ENCODE measurements at places on chromosomes 7 and 10. TPM values are rescaled to one million over a fixed set of nuclear protein-coding genes. Genes with fewer than 3 reads are reported as not detected.

RNLS gene
- 3.8 TPM for total RNA-seq

GRM8 gene
- total RNA-seq, result 2.7 TPM

GRCh38 chr10:79222186-79222585, 125.1 kb upstream of the PPIF start:
- DNase-seq, result no peak

DNA sequence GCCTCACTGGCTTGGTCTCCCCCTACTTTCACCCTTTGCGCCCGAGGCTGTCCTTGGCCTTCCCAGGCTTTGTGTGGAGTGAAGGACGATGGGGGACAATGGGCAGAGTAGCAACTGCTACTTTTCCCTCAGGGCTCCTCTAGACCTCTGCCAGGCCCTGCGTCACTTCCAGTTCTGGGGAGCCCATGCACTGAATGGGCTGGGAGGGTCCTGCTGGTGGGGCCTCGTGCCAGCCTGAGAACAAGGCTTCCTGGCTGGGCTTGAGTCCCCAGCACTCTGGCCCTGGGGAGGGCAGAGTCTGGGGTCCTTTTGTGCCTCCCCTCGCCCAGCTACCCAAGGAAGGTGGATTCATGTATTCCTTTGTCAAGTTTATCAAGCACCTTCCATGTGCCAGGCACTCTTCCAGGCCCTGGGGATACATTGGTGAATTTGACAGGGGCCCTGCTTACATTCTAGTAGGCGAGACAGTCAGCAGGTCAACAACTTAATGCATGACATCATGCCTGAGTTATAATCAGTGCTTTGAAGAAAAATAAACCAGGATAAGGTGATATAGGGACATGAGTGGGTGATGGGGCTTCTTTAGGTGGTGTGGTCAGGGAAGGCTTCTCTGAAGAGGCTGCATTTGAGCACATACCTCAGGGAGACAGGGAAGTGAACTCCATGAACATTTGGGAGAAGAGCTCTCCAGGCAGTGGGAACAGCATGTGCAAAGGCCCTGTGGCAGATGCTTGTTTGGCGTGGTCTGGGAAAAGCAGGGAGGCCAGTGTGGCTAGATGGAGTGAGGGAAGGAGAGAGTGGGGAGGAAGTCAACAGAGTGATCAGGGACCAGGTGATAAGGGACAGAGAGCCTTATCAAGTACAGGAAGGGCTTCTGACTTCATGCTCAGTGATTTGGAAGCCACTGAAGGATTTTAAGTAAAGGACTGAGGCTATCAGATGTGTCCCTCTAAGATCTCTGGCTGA, 14.1 kb downstream of the ZMIZ1 start:
- no peak for DNase-seq

DNA sequence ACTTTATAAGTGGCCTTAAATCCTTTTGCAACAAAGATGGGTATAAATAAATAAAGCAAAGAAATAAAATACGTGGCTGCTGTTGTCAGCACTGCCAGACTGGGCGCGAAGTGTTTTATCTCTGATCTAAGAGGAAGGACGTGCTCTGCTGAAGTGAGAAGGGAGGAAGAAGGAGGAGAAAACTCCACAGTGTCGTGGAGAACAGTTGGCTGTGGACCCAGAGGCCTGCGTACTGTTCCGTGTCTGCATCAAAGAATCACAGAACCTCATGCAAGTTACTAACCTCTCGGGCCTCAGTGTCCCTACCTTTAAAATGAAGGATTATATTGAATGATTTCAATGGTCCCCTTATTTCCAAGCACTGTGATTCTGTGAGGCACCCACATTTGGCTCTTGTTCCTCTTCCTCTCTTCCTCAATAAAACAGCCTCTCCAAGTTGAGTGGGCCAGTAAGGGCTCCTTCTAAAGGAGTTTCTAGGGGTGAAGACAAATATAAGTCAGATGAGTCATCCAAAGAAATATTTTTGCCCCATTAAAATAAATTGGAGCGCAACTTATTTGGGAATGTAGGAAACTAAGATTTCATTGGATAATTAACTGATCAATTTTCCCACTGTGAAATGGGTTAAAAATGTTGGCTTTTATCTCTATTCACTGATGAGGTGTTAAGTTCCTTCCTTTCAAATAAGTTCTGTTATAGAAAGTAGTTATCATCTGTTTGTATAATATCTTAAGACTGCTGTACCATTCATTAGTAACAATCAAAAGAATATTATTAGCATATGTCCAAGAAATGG, 126.9 kb upstream of the EFCAB10 start:
- no peak for DNase-seq

GRCh38 chr10:32050177-32050576, 6.0 kb downstream of the KIF5B start:
- no peak for DNase-seq

DNA sequence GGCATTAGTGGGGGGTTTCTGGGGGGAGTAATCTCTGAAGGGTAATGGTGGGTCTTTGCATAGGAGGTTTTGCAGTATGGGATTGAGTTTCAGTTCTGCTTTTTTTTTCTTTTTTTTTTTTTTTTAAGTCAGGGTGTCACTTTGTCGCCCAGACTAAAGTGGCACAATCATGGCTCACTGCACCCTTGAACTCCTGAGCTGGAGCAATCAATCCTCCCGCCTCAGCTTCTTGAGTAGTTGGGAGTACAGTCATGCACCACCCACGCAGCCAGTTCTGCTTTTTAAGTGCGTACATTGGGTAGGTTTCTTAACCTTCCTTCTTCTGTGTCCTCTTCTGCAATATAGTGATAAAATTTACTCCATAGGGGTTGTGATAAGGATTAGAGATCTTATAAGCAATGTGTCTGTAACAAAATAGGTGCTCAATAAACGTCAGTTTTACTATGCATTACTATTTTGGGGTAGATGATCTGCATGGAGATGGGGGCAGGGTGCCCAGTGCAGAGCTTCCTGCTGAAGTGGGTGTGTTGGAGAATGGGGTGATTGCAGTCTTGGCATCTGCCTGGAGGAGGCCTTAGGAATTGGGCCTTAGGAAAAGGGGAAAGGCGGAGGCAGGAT, 9.6 kb downstream of the KAZALD1 start:
- DNase-seq, result no peak

DNA sequence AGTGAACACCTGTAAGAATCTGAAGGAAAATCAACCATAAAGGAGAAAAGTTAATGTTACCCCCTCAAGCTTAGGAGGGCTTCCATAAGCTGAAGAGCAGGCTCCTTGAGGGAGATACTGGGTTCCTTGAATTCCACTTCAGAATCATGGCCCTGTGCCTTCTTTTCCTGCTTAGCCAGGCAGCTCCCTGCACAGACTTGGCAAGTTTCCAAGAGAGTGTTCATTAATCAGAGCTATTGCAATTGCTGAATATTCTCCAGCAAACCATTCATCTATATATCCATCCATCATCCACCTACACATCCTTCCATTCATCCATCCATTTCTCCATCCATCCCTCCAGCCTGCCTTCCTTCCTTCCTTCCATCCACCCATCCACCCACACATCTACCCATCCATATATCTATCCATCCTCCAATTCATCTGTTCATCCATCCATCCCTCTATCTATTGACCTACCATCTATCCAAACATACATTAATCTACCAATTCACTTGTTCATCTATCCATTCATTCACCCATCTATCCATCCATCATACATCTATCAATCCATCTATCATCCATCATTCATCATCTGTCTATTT, 574.4 kb downstream of the PTPRN2 start:
- no peak for DNase-seq

DNA sequence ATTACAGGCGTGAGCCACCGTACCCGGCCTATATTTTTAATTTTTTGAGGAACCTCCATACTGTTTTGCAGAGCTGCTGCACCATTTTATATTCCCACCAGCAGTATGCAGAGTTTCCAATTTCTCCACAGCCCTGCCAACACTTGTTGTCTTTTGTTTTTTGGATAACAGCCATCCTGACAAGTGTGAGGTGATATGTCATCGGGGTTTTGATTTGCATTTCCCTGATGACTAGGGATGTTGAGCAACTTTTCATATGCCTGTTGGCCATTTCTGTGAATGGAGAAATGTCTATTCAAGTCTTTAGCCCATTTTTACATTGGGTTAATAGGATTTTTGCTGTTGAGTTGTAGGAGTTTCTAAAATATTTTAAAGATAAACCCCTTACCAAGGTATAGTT, 22.2 kb downstream of the ENTPD7 start:
- DNase-seq, result no peak

DNA sequence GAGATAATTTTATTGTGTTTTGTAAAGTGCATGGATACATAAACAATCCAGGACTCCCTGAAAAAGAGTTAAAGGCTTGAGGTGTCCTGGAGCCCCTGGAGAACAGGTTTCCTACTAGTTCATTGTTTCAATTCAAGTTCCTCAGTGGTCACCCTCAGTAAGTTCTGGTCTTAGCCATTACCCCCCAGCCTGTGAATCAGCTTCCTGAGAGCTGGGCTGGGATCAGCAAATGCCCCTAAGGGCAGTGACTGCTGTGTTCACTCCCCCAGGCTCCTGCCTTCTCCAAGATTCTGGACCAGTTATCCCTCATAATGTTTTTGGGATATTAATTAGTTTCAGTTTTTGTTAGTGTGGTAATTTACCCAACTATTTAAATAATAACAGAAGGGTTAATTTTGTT, 151.6 kb upstream of the PRSS58 start:
- DNase-seq, result no peak

DNA sequence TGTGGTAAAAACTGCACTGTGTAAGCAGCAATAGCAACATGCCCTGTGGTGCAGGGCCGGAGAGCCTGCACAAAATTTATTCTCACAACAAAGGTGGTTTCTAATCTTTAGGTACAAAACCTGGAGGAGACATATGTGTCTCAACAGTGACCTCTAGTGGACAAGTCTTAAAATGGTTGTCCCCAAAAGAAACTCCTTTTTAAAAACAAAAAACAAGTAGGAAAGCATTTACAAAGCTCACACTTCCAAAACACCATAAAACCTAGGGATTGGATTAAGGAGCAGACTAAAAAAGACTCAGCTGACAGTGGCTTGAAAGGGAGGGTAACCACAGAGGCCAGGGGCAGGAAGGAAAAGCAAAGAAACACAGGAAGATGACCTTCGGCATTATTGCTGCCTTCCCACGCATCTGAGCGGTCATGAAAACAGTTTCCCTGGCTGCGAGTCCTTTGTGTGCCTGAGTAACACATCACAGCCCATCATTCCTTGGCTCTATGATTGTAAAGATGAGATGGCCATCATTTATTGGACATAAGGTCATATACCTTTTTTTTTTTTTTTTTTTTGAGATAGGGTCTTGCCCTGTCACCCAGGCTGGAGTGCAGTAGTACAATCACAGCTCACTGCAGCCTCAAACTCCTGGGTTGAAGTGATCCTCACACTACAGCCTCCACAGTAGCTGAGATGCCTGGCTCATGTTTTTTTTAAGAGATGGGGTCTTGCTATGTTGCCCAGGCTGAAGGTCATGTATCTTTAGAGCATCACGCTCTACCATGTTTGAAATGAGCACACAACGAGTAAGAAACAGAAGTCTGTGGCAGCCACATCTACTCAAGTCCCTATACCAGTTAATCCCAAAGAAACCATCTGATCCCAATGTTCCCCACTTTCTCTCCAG, 39.5 kb downstream of the RSU1 start:
- peak; percentile 4 for DNase-seq

Measured in neural crest cell (in vitro differentiated cells).